RWPE1 (cell line): ENCODE measurements at places on chromosomes 1 and 21.

DNA sequence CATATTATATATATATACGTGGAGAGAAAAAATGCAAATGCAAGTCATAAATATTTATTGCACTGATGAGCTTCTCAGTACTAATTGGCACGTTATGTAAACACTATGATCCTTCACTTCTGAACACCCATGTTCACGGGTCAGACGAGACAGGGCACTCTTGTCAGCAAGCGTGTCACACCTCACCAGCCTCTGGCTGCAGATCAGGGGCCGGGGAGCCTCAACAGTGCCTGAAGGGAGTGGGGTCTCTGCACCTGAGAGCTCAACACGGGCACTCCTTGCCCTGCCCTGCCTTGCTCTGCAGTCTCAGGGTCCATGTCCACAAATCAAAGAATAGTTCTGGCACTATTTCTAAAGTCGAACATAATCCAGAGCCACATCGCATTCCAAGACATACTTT, 409 bp upstream of the HIVEP3 start:
- no peak for DNase-seq

DNA sequence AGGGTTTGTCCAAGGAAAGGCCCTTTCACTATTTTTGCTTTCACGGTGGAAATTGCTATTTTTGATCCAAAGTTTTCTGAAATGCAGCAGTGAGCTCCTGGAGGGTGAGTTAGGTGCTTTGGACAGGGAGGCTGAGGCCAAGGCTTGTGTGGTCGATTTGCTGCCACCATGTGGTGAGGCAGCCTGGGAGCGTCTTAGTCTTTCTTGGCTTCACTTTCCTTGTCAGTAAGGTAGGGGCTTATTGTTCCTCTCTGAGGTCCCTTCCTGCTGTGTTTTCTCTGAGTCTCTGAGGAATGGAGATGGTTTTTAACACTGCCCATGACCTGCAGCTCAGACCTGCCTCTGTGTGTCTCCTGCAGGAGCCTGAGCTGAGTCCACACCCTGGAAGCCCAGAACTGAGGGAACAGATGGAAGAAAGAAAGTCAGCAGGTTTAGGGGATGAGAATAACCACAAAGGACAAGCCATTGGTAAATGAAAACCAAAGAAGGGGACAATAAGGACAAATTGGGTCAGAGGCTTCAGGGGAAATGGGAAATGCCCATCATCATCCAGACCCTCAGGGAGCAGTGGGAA, 20.1 kb upstream of the S100A10 start:
- no peak for DNase-seq

DNA sequence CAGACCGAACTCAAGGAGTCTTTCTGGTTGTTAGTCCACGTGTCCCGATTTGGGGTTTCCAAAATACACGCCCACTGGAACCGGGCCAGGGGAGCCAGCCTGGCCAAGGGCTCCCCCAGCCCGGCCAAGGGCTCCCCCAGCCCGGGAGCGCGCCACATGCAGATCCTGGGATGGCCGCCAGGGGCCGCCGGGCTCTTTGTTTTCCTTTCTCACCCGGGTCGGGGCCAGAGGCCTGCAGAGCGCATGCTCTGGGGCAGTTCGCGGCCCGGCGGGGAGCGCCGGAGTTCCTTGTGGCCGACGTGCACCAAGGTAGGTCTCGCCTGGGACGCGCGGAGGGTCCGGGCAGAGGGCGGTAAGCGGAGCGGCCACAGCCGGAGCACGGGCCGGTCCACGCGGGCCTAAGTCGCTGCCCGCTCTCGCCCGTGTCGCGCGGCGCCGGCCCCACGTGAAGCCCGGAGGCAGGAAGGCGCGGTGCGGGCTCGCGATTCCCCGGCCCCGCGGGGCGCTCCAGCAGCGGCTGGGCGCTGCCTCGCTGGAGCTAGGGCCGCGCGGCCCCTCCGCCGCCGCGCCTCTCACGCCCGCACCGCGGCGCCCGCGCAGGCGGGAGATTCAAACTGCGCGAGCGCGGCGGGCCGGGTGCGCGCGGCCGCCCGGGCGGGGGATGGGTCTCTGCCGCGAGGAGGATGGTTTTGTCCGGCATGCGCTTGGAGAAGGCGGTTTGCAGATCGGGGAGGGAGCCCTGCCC, 12.3 kb downstream of the RCC1 start:
- peak; percentile 88 for DNase-seq

DNA sequence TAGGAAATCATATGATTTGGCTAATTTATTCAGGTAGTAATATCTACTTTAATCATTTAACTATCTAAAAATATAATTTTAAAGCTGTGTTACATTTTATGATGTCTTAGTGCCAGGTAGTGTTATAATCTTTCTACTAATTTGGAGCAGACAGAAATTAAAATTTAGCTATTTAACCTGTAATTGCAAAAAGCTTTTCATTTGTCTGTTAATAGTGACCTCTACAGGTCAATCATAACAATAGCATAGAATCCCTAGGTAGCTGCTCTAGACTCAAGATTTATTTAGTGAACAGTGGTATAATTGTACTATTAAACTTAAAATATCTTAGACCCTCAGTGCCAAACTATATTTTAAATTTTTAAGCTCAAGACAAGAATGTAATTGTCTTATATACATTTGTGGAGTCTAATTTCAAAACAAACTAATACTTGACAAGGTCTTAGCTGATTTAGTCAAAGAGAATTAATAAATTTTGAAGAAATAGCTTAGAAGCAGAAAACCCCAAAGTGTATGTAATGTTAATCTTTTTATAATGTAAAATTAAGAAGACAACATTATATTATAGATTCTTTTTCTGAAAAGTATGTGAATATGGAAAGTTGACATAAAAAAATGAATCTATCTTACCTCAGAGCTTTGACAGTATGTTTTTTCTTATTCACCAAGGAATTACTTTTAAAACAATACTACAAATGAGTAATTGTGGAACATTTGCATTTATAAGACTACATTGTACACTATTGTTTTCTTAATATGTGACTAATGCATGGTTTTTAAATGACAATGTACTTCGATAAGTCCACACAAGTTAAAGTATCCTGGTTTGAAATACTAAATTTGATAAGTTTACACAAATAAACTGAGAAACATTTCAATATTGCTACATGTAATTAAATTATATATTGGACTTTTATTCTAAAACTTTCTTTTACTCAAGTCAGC, 64.1 kb upstream of the RNPC3 start:
- peak; percentile 32 for DNase-seq

DNA sequence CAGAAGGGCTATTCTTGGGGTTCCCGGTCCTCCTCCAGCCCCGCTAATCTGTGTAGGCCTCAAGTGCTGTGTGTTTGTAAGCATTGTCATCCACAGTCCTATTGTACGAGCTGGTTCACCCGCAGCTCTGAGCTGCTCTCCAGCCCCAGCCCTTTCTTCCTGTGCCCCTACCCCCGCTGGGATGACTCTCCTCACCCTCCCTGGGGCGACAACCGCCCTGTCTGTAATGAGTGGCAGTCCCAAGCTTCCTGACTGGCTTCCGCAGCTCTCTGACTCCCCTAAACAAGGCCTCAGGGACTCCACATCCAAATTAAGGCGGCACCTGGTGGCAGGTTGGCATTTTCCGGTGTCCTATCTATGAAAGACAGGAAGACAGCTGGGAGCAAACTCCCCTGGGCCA, 45.8 kb downstream of the TFF3 start:
- no peak for DNase-seq
